ENCODE measurements at places on chromosomes 6 and 20.

GRCh38 chr6:151488226-151488625, 5.6 kb upstream of the CCDC170 start:
- no peak for DNase-seq

DNA sequence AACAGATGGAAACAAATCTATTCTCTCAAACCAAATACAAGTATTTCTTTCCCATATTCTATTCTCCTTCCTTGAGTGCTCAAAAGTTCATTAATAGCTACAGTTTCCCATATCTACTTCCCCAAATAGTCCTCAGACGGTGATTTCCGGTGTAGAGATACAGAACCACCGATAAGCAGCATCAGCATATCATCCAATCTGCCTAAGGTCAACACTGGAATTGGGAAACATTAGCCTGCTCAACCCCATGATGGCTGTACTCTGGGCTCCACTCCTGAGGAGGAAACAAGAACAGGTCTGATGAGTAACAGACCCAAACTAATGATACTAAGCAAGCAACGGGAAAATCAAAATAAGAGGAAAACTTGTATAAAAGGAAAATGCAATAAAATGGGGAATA, 115.6 kb downstream of the EPB41L2 start:
- no peak for DNase-seq

DNA sequence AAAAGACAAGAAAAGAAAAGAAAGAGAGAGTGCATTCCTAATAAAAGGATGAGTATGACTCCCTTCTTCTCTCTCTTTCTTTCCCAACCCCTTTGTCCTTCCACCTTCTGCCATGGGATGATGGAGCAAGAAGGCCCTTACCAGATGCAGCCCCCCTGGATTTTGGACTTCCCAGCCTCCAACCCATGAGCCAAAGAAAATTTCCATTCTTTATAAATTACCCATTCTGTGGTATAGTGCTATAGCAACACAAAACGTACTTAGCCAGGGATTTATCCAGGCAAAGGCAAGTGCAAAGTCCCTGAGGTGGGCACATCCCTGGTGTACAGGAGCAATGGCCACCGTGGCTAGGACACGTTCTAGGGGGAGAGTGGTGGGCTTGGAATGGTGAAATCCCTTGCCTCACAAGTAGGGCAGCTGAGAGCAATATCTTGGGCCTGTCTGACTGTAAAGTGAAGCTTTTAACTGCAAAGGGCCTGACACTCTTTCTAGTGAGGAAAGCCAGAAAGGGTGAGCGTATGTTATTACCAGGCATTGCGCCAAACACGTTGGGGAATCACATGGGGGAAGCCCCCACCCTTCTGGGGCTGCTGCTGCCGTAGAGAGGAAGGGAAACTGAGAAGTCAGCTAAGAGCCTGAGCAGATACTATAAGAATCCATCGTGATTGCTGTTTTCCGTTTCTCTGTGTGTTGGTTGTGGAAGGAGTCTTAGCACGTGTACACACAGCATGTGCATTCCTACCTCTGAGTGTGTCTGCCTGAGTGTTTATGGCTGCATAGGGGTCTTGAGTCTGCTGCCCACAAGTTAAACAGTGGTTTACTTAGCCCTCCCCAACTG, 50.7 kb upstream of the SIRPA start:
- no peak for DNase-seq

DNA sequence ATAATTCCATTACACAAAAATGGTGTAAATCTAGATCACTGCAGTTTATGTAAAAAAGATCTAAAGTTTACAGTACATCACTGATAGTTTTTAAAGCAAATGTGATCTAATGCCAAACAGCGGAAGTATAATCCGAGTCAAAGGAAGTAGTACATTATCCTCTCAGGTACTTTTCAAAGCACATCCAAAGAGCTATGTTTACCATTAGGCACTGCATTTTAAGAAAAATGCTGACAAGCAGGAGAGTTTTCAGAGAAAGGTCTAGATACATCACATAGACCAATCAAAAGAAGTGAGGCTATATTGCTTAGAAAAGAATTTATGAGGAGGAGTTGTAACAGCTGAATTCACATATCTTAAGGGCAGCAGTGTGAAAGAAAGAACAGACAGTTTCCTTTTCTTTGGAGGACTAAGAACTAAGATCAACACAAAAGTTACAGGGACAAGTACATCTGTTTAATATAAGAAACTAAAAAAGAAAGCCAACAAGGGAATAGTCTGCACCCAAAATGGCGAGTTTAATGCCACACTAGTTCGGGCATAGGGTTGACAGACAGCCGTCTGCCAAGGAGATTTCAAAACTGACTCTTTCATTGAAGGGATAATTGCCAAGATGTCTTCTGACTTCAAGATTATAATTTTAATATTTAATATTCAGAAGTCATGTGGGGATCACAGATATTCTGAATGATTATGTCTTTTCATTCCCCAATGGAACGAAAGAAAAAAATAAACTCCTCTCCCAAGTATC, 1.4 kb downstream of the ZNF184 start:
- no peak for DNase-seq

GRCh38 chr6:10151144-10151915, 263.5 kb downstream of the TFAP2A start:
- no peak for DNase-seq

DNA sequence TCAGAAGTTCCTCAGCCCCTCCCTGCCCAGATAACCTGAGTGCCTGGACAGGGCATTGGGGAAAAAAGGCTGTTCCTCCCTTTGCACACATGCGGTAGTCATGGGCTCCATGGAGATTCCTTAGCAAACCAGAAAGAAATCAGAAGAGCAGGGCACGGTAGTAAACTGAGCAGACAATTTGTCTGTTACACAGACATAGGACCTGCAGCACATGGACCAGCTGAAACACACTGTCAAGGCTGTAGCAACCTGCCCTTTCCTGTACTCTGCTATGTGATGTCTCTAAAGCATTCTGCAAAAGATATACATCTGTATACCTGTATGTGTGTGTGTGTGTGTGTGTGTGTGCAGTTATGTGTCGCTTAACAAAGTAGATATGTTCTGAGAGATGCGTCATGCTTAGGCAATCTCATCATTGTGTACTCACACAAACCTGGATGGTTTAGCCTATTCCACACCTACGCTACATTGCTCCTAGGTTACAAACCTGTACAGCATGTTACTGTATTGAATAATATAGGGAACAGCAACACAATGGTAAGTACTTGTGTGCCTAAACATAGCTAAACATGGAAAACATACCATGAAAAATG, 44.4 kb upstream of the BMP5 start:
- no peak for DNase-seq

DNA sequence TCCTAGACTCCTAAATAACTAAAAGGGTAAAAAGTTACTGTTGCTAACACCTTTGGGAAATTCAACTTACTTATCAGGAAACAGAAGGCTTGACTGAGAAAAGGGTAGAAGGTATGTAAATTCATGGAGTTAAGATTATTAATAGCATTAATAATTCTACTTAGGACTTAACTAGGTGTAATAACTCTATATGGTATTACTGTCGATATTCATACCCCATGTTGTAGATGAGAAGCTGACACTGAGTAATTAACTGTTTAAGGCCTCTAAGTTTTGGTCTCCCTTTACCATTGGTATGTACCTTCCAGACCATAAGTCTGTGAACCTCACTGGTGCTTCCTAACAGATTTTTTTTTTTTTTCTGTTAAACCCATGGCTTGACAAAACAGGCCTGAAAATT, 15.4 kb downstream of the GLO1 start:
- DNase-seq = no peak

- no peak for DNase-seq
These were observed 41.7 kb upstream of the FAM135A start for GRCh38 chr6:70371454-70372105.

- no peak for DNase-seq
These were observed 111.2 kb downstream of the SCML4 start for GRCh38 chr6:107712665-107713551.

GRCh38 chr6:105733556-105734162, 330.8 kb upstream of the PREP start:
- no peak for DNase-seq

- no peak for DNase-seq
These were observed 74.4 kb downstream of the DOK5 start for GRCh38 chr20:54549658-54550326.

- DNase-seq = no peak
These were observed 228.4 kb upstream of the JAG1 start for GRCh38 chr20:10902174-10902573.

- no peak for DNase-seq
These were observed 33.2 kb upstream of the MARCKS start for GRCh38 chr6:113823916-113824315.

DNA sequence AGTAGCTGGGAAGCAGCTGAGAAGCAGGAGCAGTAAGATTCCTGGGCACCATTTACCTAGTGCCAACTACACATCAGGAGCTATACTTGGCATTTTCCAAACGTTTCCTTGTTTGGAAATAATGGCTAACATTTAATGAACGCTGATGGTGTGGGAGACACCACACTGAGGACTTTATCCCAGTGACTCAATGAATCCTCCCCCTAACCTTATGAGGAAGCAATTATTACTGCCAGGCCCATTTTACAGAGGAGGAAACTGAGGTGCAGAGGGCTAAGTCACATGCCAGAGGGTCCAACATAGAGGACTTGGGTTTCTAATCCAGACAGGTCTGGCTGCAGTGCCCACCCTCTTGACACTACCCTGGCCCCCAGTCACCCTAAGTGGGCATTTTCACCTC, 6.1 kb downstream of the PTGIS start:
- DNase-seq = no peak

- no peak for DNase-seq
These were observed 191.2 kb upstream of the TCF21 start for GRCh38 chr6:133697666-133698065.

DNA sequence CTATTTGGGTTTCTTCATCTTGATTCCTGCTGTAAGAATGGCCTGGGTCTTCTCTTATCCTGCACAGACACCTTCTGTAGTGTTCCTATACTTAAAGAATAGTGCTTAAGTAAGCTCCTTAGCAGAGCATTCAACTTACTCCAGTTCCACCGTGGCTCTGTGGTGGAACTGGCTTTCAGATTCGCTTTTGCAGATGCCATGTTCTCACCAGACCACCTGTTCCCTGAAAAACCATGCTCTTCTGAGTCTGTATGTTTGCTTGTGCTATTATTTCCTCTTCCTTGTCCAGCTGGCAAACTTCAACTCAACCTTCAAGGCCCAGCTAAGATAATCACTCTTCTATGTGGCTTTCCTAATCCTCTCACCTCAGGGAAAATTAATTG, 4.9 kb downstream of the ELMO2 start:
- no peak for DNase-seq

- DNase-seq = no peak
These were observed 13.7 kb upstream of the UBE2V1 start for GRCh38 chr20:50126662-50127061.

- peak; percentile 52 for DNase-seq
These were observed 297.4 kb downstream of the QKI start for GRCh38 chr6:163711615-163712565.

DNA sequence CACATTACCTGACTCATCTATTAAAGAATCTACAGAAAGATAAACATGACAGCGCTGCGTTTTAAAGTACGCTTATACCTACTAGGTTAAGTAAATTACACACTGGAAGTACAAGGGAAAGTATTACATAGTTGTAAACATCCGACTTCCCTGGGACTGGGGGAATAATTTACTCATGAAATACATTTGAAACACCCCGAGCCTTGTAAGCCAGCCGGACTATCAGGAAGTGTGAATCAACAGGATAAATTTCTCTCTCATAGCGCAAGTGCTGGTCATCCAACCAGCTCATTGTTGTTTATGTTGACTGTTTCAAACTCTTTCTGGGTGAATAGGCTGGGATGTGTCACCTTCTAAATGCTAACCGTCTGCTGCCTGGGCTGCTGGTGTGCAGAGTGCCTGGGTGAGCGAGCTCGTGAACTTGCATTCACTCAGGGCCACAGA, 4.9 kb downstream of the BMP6 start:
- DNase-seq = no peak

DNA sequence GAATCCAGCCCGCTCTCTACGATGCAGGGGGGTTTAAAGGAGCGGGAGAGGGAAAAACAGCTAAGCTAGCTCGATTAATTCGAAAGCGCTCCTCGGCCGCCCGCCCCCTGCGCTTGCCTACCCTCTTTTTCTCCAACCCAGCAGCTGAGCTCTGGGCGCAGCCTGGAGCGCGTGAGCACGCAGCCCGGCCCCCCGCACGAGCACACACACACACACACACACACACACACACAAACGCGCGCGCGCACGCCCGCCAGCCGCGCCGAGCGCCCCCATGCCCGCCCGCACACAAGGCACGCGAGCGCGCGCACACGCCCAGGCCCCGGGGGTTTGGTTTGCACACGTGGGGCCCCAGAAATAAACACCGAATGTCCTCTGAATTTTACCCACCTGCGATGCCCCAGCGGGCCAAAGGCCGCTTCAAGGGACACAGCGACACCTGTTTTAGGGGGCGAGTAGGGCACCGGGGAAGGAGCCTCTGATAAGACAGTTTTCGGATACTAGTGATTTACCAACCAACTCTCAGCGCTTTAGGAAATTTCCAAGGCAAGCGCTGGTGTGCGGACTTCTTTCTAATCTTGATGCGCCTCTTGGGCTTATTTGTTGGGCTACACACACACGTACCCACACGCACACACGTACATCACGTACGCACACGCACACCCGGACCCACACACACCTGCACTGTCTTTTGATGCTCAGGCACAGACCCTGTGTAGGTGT, 802 bp upstream of the NRN1 start:
- DNase-seq = no peak

DNA sequence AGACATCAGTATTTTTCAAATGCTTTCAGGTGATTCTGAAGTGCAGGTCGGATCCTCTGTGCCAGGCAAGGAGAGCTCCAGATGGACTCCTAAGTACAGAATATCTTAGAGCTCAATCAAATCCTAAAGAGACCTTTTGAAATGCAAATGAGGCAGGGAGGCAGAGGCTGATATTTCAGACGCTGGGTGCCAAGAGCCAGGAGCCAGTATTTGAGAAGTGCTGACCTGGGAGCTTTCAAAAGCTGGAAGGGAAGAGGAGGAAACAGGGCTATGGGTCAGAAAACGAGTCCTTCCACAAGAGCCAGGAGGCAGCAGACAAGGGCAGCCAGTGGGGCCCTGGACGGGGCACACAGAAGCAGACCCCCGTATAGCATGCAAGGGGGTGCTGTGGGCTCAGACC, 46.1 kb upstream of the DSN1 start:
- DNase-seq = no peak

- DNase-seq = no peak
These were observed 22.8 kb downstream of the FAM120B start for GRCh38 chr6:170329321-170329720.

- DNase-seq = no peak
These were observed 1.6 kb downstream of the UTRN start for GRCh38 chr6:144286503-144287393.

GRCh38 chr6:116366740-116367275, 3.9 kb upstream of the DSE start:
- peak; percentile 3 for DNase-seq

DNA sequence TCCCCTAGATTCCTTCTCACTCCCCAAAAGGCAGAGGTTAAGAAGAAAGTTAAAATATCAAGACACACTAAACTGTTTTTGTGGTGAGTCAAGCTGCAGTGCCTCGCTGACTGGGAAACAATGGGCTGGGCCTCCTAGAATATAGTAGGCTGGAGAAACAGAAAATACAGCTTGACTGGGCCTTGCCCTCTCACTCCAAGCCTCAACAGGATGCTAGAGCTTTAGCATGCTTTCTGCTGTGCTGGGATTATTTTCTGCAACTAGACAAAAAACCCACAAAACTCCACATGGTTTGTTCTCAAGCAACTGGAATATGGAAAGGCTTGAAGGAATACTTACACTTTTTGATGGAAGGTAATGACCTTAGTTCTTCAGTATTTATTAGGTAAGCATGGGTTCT, 27.9 kb downstream of the FOXO3 start:
- DNase-seq = no peak
